ENCODE measurements at places on chromosomes 2 and 18.

DNA sequence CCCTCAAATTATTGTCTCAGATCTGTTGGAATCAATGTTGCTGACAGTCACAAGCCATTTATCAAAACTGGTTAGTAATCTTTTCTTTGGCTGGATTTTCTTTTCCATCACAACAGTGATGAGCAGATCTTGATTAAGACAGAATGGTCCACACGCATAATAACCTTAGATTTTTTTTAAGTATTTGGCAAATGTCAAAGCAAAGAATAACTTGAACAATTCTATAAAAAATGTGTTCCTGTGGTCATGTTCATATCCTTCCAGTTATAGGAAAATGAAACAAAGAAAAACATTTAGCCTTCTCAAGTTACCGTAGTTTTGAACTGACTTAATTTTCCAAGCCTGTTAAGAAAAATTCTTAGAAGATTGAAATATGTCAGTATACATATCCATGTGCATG, 659.9 kb upstream of the ID2 start:
- DNase-seq: no peak

DNA sequence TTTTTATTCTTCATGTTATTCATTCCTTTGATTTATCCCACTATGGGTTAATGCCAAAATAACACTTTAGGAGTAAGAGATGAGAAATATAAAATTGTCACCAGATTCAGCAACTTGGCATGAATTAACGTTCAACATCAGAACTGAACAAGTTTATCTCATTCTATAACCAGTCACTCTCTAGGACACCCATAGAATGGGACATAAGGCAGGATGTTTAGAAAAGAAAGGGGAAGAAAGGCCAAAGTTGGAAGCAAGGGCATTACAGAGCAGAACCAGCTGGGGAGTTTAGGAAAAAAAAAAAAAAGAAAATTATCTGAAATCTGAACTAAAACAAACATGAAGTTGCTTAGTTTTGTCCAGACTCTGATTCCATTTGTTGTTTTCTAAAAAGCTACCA, 211.0 kb downstream of the PMAIP1 start:
- DNase-seq: no peak

DNA sequence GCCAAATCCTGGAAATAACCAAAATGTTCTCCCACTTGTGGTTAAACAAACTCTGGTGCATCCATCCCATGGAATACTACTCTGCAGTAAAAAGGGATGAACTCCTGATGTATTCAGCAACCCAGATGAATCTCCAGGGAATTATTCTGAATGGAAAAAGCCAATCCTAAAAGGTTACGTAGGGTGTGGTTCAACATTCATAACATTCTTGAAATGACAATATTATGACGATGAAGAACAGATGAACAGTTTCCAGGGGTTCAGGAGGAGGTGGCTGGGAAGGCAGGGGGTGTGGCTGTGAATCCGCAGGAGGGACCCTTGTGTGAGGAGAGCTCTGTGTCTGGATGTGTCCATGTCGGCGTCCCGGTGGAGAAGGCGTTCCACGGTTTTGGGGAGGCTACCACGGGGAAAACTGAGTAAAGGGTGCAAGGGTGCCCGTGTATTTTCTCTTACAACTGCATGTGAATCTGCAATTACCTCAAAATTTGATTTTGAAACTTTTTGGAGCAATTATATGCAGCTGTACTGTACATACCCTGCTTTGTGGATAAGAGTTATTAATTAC, 47.3 kb downstream of the KCNG2 start:
- no peak for DNase-seq

DNA sequence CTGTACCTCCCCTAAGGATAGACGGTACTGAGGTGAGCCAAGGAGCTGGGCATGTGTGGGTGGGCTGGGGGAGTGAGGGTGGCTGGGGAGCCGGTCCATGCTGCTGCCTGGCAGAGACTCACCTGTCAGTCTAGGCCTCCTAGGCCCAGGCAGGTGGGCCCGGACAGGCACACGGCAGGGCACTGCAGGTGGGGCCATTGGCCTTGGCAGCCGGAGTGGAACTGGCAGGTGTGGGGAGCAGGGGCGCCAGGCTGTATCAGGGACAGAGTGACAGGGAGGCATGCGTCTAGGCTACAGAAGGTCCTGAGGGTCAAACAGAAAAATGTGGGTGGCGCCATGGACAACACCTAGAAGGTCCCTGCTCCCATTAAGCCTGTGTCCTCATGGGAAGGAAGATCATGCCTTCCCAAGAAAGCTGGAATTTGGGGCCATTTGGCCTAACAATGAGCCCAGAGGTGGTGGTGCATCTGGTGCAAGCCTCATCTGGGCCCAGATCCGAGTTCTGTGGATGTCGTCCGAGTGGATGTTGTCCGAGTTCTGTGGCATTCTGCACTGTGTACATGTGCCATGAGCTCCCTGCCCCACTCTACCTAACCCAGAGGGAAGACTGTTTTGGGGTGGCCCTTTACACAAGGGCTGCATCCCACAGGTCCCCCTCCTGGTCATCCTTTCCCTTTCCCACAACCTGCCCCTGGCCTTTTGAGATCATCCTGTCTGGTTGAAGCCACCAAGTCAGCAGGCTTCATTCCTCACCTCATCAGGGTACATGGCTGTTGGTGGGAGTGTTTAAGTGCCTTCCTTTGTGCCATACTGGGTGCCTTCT, 249.7 kb downstream of the GLI2 start:
- no peak for DNase-seq

DNA sequence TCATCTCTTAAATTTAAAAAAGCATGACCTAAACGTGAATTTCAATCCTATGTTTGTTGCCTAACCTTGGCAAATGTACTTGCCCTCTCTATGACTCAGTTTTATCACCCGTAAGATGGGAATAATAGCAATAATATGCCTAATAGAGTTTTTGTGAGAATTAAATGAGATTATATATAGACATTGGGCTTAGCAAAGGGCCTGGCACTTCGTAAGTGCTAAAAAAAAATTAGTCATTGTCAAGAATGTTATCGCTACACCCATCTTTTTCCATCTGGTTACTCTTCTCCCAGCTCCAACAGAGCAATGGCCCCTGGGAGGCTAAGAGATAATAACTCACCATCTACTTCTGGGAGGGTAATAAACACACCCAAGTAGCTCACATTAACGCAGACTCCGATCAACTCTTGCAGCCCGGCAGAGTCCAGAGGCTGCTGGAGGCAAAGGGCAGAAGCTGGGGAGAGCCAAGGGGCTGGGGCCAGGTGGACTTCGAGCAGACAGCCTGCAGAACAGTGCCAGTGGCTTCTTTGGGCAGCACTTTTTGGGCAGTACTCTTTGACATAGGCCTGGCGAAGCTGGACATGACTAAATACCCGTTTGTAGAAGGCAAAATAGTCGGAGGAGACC, 63.9 kb upstream of the STPG4 start:
- no peak for DNase-seq

DNA sequence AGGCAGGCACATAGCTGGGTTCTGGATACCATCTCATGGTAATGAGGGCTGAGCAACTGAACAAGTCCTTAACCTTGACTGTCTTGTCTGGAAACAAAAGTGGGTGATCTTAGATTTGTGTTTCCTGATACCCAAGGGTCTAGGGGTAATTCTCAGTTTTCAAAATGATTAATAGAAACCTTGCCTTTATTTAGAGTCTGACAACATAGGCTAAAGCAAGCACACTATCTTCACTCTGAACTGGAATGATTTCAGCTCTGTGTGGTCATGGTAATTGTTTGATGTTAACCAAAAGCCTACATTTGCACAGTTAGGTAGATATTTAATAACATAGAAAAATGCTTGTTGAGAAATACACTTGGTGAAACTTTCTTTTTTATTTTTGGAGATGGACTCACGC, 6.8 kb upstream of the LAMA3 start:
- no peak for DNase-seq

DNA sequence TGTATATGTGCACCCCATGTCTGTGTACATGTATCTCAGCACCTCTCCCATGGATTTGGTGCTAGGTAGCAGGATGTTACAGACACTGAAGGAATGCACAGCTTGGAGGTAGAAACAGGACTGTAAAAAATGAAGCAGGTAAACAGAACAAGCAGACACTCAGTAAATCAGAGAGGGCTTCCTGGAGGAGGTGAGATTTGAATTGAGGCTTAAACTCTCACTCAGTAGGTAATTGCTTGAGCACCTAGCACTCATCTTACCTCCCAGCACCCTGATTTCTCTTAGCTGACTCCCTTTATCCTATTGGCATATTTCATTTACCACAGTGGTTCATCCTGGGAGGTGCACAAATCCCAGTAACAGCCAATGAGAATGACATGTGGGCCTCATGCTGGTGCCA, 537.9 kb upstream of the RAB6C start:
- DNase-seq: no peak

DNA sequence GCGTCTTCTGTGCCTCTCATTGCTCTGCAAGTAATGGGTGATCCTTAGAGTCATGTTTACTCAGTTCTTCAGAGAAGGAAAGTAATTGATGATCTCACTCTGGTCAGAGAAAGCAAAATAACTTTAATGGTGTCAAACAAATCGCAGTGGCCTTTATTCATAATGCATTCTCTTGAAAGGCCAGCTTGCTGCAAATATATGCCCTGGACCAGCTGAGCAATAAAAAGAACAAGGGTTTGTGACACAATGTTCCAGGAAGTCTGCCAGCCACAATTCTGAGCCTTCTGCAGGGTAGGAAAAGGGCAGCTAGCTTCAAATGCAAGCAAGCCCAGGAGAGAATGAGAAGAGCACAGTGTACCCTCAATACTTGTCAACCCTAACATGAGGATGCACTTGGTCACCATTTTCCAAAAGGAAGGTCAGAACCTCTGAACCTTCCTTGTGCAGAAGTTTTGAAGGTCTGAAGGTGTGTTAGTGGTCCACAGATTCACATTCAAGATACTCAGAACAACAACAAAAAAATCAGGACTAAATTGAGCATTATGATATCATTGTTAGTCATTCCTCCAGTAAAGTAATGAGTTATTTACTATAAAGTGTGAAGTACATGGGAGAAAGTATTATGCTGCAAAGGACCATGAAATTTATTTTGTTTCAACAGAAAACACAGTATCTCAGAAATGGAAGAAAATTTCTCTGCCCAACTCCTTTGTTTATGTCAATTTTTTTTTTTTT, 355.6 kb downstream of the PAX3 start:
- DNase-seq: no peak

DNA sequence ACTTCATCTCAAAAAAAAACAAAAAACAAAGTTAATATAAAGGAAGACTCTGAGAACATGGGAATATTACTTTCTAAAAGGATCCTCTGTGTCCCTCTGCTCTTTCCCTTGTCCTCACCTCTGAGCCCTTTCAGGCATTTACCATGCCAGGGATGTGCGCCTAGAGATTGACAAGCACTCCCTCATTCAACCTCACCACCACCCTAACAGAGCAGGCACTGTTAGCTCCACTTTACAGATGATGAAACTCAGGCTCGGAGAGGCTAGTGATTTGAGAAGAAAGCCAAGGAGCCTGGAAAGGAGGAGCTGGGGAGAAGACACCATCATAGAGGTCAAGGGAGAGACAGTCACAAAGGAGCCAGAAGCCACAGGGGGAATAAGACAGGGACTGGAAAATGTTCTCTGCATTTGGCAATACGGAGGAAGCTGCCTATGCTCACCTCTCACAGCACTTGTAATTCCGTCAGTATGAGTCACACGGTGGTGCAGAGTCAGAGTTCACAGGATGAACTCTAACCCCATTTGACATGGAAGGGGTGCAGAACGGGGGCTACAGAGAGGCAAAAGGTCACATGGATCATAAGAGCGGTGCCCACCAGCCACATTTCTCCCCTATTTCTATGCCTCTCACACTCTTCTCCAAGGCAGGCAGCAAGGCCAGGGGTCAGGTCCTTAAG, 101.8 kb upstream of the NFU1 start:
- DNase-seq: no peak

- no peak for DNase-seq
Measured at GRCh38 chr18:67301592-67301991, 214.9 kb downstream of the DSEL start.

- DNase-seq: no peak
Measured at GRCh38 chr18:23422751-23423418, 30.2 kb upstream of the RIOK3 start.

DNA sequence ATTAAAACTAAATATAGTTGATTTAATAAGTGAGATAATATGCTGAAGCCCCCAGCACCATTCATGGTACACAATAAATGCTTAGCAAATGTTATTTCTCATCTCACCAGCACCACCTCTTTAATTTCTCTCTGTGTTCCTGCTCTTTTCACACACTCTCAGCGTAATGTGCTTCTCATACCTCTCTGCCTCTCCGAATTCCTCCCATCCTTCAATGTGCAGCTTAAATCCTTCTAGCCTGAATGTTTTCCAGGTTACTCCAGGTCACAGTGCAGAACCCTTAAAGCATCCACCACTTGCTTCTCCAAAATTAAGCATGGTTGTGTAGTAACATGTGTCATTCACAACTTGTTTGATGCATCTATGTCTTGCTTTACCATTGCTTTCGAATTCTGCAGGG, 119.6 kb downstream of the MCFD2 start:
- DNase-seq: no peak

DNA sequence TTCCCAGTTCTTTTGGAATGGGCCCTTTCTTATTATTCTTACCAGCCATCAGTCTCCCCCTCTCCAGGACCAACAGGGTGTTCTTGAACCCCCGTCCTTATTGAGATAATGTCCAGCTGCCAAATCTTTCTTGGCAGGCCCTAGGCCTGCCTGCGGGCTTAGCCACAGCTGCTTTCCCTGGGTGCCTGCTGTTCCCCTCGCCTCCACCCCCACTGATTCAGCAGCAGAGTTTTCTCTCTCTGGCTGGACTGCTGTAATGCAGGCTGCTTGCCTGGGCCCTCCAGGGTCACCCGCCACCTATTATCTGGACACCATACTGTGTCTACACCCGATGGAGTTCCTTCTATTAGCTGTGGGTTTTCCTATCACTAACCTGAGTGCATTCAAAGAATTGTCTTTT, 395.4 kb upstream of the ATP5MC3 start:
- no peak for DNase-seq

- DNase-seq: no peak
Measured at GRCh38 chr18:35306588-35307250, 16.7 kb upstream of the ZSCAN30 start.

GRCh38 chr2:127455566-127456493, 37.6 kb downstream of the PROC start:
- no peak for DNase-seq

DNA sequence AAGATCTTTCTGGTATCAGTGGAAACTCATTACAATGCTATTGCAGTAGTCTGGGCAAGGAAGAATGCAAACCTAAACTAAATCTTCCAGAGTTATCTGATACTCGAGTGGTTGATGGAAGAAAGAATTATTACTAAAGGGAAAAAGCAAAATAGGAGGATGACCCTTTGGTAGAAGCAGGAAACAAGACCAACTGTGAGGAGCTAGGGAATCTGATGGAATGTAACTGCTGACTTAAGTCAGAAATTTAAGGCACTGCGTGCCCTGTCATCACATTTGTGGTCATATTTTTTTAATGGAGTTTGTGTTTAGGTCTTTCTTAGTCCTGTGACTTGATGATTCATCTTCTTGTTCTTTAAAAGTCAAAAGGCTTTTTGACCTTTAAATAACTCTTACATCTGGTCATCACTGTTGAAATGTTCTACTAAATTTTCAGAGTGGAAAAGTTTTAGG, 36.5 kb upstream of the ARMC9 start:
- DNase-seq: no peak

DNA sequence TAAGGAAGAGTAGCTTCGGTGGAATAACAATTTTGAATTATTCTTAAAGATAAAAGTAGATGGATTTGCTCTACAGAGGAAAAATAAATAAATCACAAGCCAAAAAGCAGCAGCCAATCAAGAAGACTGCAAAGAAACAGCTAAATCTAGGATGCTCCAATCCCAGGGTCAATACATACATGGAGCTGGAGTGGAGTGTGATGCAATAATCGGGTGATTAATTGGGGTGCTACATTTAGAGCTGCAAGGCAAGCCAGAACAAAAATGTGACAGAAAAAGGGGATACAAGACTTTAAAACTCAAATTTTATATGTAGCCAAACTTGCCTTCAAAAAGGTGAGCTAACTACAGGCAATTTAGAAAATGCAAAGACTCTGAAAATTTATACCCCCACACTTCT, 215.8 kb downstream of the TCF4 start:
- no peak for DNase-seq

All from stimulated activated CD8-positive, alpha-beta memory T cell treated with anti-CD3 and anti-CD28 coated beads, Interleukin-15, amount 100 ng/mL, for 4 hours (primary cell).